ENCODE measurements at places on chromosomes 7 and 10.

DNA sequence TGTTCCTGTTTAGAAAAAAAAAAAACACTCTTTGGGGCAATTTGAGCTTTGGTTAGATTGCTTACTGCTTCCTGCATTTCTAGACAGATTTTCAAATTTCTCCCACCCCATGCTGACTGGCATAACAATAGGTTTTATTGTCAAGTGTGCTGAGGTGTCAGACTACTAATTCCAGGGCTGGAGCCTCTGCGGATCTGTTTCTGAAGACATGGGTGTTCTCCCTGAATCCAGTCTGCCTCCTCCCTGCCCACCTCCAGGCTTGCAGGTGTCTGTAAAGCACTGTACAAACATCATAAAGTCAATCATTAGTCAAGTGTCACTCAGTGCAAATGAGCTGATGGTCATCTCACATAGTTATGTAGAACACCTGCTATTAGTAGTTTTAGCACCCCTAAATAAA is 292.4 kb downstream of the GATA3 start:
- no peak for DNase-seq

GRCh38 chr10:31041011-31041410 is 9.3 kb upstream of the ZNF438 start:
- DNase-seq: no peak

DNA sequence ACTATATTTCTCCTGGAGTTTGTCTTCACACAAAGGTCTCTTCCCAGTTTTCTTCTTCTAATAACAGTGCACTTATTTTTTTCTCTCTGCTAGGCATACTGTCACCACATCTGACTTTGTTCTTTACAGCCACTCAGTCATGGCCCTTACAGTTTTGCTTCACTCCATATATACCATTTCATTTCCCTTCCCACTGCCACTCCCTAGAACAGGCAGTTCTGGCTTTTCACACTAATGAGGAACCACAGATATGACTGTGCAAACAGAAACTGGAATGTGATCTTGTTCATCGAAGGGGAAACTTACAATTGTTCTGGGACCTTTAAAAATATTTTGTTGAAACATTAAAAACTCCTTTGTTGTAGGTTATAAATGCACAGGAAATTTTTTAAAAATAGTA is 67.3 kb downstream of the EPDR1 start:
- no peak for DNase-seq

DNA sequence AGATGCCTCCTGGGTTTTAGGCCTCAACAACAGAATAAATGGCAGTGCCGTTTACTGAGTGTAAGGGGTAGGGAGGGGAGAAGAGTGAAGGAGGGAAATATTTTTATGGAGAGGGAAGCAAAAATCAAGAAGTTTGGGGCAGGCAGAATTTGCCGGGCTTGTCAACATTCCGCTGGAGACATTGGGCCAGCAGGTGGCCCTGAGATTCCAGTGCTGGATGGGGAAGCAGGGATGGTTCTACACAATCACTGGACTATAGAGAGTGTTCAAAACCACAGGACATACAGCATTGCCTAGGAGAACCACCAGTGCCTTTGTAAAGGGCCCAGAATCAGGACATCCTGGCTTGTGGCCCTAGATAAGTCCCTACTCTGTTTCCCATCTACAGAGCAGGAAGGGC is 598.6 kb upstream of the MGMT start:
- no peak for DNase-seq

DNA sequence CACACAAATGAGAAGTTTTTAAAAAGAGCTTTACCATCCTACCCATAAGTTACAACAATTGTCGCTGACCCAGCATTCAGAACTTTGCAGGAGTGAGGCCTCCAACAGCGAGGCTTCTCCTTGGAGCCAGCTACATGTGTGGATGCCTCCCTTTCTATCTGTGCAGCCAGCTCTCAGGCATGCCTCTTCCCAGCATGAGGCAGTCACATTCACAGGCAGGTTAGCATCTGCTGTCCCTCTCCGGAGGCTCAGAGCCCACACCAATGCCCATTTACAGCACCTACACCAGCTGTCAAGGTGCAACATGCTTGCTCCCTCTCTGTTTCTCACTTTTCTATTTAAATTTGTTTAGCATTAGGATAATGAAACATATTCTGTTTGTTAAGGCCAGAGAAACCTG is 278.7 kb upstream of the PODXL start:
- no peak for DNase-seq

DNA sequence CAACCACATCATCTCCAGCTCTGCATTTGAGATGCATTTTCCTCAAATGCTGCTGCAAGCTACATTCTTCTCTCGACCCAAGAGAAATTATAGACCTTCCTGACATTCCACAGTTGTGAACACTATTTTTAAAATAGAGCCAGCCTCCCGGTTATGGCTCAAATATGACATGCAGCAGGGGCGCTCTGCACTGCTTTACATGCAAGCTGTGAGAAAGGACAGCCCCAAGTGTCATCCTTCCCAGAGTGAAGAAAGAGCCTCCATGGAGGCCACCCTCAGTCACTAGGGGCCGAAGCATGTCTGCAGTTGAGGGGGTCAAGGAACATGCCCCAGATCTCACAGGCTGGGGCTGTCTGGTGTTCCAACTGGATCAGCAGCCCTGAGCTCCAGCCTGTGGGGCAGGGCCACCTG is 63.9 kb upstream of the CHST15 start:
- no peak for DNase-seq
